ENCODE measurements at places on chromosomes 16 and 17.
A peak's percentile ranks its signal among the peaks of the same experiment; 100 is the strongest.

DNA sequence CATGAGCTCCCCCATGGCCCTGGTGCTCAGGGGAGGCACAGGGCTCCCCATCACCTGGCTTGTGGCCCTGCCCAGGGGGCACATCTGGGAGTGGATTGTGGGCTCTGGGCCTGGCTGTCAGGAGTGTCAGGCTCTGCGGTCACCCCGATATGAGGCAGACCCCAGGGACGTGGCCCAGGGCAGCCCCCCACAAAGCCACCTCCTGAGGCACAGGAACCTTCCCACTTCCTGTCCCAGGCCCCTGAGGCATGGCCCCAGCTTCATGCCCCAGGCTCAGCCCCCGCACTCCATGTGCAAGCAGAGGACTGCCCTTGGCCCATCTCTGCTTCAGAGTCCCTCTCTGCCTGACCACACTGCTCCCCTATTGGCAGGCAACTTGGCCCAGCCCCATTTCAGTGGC is 160.3 kb downstream of the PCTP start:
- DNase-seq = no peak

GRCh38 chr16:7866144-7866543 is 533.5 kb downstream of the RBFOX1 start:
- no peak for DNase-seq

DNA sequence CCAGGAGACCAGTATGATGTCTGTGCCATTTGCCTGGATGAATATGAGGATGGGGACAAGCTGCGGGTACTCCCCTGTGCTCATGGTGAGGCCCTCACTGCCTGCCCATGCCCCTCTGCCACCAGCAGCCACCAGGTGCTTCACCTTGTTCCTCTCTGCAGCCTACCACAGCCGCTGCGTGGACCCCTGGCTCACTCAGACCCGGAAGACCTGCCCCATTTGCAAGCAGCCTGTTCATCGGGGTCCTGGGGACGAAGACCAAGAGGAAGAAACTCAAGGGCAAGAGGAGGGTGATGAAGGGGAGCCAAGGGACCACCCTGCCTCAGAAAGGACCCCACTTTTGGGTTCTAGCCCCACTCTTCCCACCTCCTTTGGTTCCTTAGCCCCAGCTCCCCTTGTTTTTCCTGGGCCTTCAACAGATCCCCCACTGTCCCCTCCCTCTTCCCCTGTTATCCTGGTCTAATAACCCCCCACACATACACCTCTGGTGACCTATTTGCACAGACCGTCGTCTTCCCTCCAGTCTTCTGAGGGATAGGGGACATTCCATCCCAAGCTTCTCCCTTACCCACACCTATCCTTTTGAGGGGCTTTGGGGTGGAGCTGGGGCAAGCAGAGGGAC is 3.7 kb downstream of the PFN1 start:
- no peak for DNase-seq

DNA sequence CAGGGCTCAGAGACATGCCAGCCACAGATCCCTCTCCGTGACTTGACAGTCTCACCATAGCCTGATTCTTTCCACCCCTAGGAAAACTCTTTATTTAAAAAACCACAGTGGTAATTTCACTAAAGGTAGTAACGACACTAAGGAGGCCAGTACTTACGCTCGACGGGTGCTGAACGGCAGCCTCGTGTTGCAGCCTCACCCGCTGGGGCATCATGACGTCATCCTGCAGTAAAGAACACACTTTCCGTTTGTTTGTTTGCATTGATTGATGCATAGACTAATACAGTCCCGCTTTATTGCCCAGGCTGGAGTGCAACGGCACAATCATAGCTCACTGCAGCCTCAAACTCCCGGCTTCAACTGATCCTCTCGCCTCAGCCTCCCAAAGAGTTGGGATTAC is 65.1 kb upstream of the METRNL start:
- DNase-seq = no peak

DNA sequence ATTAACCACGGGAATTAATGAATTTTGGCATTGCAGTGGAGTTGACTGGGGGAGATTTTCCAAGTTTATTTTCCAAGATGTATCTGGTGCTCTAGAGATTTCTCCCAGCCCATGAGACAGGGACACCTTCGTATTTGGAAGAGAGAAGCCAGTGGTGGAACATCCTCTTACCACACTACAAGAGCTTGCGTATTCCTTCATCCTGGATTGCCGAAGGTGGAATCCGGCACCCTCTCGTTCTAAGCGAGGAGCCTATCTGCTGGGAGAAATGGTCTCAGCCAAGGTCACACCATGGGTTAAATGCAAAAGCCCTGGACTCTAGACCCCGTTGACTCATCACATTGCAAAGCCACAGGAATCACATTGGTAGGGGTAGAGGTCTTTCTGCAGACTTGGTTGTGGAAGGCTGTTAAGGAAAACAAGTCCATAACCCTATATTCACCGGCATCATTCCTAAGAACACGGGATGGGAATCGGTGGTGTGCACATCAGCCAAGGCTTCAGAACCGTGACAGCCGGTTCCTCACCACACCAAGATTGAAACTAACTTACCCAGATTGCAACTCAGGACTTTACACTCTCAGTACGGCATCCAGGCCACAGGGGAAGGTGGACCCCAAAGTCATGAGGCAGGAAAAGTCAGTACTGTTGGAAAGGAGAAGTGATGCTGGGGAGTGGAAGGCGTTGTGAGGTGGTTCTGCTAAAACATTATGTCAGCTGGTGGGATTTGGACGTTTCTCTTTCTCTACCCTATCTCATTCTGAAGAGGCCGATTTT is 259.8 kb downstream of the CPPED1 start:
- DNase-seq = no peak

DNA sequence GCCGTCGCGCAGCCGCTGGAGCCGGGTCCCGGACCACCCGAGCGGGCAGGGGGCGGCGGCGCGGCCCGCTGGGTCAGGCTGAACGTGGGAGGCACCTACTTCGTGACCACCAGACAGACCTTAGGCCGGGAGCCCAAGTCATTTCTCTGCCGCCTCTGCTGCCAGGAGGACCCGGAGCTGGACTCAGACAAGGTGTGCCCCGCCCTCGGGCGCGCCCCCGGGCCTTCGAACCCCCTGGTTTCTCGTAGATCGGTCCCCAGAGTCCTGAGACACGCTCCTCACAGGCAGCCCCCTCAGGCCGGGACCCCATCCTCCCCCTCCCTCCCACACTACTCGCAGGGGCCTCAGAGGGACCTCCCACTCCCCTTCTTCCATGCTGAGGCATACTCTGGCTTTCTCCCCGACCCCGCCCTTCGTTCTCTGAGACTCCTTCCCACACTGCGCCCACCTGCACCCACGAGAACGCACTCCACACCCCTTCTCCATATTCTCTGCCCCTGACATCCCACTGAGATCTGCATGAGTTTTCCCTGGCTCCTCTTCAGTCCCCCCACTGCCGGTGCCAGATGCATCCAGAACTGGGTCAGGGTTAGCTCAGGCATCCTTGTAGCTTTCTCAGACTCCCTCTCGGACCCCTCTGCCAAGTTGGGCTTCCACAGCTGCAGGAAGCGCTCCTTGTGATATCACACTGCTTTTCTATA is 523 bp downstream of the KCTD2 start:
- no peak for DNase-seq

GRCh38 chr17:48241770-48242497 is 134.4 kb downstream of the SNX11 start:
- no peak for DNase-seq

DNA sequence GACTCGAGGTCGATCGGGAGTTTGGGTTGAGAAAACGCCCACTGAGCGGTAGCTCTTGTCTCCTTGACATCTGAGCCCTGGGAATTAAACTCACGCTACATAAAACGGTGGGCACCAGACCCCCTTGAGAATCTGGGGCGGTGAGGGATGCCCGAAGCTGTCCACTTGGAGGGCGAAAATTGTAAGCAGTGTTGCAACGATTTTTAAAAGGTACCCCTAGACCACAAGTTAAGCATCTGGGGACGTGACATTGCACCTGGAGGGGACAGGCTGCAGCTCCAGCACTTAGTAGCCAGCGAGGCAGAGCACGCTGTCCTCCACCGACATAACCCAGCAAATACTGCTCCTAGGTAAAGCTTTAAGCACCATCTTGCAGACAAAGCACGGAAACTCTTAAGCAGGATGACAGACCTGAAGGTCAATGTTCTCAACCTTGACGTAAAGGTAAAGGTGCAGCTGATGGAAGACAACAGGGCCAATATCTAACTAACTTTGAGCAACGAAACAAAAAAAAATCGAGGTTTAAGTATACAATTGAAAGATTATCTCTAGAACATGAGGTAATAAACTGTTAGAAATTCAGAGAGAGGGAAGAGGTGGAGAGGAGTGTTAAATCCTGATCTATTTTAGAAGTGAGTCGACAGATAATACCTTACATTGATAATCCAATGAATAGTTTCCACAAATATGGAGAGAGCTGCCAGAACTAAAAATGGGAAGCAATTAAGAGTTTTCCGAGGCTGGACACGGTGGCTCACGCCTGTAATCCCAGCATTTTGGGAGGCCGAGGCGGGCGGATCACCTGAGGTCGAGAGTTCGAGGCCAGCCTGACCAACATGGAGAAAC is 921 bp upstream of the CDR2 start:
- DNase-seq = no peak

GRCh38 chr17:82229698-82230608 is 1.1 kb downstream of the SLC16A3 start:
- DNase-seq = no peak

- no peak for DNase-seq
These were observed 17.4 kb downstream of the IL34 start for GRCh38 chr16:70663524-70664324.

DNA sequence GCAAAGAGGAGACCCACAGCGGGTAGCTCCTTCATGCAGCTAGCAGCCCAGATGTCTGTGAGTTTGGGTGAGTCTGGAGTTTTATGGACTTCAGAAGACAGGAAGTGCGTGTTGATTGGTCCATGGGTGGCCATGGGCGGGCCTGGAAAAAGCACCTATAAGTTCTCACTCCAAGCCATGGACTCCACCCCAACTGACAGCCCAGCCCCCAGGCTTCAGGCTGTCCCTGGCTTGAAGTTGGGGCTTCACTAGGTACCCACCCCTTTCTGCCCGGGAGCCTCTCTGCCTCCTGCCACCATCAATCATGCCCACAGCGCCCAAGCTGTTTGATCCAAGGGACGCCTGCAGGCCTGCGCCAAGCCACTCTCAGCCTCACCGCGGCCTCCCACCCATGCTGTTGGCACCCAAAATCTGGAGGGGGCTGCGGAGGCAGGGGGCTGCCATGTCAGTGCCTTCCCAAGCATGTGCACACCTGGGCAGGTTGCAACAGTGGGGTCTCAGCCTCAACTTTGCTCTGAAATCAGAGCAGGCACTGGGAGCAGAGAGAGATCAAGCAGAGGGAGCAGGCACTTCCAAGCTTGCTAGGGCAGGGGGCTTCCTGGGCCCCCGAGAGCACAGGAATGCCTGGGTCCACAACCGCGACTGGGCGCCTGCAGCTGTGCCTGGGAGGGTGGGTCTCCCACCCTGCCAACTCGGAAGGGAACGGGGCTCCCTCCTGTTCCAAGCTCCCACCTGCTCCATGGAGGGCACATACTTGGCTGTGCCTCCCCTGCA is 1503.7 kb downstream of the CDH11 start:
- no peak for DNase-seq

- no peak for DNase-seq
These were observed 667 bp downstream of the FSCN2 start for GRCh38 chr17:81528651-81529436.

- DNase-seq = no peak
These were observed 441.6 kb upstream of the HSBP1 start for GRCh38 chr16:83366228-83366627.

- no peak for DNase-seq
These were observed 44.9 kb upstream of the PEMT start for GRCh38 chr17:17636272-17636885.

- no peak for DNase-seq
These were observed 141.2 kb downstream of the WWOX start for GRCh38 chr16:78240459-78241222.

GRCh38 chr16:63655846-63656245 is 1466.0 kb downstream of the CDH11 start:
- DNase-seq = no peak

- peak; percentile 63 for DNase-seq
These were observed 2.5 kb downstream of the RNF166 start for GRCh38 chr16:88703486-88704309.

- DNase-seq = peak; percentile 73
These were observed 20.6 kb downstream of the ADAM11 start for GRCh38 chr17:44779211-44780025.

GRCh38 chr17:13594310-13594709 is 7.4 kb downstream of the HS3ST3A1 start:
- DNase-seq = no peak

- DNase-seq = no peak
These were observed 138.9 kb upstream of the CA10 start for GRCh38 chr17:52297230-52298010.

DNA sequence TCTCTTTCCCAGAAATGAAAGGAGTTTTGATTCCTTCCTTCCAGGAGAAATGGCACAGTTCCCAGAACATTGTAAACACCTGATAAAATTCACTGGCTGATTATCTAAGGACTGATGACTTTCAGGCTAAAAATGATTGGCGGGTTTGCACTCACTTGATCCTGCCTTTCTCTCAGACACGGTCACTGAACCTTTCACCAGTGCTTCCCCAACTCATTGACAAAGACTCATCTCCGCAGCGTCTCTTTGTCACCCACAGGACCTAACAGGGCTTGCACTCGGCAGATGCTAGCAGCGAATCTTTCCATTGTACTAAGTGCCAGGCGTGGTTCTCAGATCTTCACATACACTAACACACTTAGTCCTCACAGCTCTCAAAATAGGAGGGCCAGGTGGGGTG is 7.3 kb upstream of the DHRS7C start:
- DNase-seq = no peak

DNA sequence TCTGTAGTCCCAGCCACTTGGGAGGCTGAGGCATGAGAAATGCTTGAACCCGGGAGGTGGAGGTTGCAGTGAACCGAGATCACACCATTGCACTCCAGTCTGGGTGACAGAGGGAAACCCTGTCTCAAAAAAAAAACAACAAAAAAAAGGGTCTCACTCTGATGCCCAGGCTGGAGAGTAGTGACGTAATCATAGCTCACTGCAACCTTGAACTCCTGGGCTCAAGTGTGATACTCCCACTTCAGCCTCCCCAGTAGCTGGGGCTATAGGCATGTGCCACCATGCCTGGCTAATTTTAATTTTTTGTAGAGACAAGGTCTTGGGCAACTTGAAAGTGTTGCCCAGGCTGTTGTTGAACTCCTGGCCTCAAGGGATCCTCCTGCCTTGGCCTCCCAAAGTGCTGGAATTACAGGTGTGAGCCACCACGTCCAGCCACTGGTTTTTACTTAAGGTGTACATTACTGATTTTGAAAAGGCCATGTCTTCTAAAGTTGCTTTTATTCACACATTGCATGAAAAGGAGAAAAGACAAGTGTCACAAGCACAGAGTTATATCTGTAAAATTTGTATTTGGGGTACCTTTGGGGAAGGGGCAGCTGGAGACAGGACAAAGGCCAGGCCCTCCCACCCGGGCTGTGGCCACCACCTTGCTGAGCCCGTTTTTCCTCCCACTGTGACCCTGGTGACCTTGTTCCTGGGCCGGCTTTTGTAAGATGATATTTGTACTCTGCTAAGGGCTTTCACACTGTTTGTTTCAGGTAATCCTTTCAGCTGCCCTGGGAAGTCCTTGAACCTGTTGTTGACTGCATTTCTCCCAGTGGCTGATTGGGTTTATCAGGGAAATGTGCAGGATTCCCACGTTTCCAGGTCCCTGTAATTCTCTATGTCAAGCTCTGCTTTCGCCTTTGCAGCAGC is 11.5 kb downstream of the GPT2 start:
- no peak for DNase-seq

All from activated effector memory CD4-positive, alpha-beta T cell treated with Interleukin-2 at 50 U/mL for 16 hours (primary cell).